SW 1271 (cell line): ENCODE measurements at places on chromosomes 16 and 17.

DNA sequence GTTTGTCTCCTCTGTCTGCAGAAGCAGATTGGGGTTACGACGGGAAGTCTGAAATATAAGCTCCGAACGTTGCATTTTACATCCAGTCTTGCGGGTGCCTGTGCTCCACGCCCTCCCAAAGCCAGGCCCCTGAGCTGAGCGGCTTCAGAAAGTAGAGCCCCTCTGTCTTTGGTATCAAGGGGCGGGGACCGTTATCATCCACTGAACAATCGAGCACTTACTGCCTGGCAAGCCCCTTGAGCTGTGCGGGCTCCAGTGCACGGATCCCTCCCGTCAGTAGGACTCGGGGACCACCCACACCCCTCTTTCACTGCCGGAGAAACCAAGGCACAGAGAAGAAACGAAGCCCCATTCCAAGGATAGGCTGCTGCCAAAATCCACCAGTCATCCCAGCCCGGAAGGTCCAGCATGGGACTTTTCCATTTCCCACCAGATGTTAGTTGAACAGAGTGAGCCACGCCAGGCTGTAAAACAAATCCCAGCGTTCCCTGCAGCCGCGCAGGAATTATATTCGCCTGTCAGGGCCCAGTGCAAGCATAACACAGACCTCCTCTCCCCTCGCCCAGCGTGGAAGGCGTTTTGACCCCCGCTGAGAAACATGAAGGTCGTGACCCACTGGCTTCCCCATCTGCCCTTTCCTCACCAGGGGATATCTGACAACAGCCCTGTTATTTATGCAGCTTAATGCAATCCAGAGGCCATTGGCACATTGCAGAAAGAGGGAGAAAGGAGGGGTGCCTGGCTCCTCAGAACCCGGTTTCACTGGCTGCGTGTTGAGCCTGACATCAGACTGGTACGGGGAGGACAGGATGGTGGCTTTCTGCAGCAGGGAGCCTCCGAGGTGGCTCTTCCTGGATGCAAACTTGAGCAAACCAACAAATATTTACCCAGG lies 212.2 kb upstream of the FOXF1 start:
- DNase-seq, result no peak

- DNase-seq, result no peak
These were observed 65.0 kb downstream of the CBLN1 start for GRCh38 chr16:49216593-49216992.

DNA sequence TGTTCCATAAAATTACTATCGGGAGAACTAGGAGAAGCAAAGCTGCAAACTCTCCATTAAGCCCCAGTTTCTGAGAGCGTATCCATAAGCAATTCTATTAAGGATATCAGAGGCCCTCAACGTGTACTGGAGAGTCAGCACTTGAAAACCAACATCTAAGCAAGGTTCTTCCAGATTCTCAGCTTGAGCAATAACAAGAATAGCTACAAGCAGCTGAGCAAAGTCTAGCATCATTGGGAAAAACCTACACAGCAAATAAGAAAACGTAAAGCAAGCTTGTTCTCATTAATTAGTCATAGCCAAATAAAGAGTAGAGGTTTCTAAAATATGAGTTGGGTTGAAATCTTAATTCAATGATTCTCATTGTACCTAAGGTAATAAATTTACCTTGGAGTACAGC lies 26.9 kb upstream of the COX10 start:
- DNase-seq, result no peak

DNA sequence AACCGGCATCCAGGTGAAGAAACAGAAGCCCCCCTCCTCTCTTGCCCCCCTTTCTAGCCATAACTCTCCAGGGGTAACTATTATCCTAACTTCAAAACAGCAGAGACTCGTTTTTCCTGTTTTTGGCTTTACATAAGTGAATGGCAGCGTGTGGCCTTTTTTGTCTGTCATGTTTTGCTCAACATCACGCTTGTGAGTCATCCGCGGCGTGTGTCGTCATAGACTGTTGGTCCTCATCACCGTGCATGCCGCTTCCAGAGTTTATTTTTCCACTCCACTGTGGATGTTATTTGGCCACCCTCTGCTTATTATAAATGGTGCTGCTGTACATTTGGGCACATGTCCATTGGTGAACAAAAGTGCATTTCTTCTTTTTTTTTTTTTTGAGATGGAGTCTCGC lies 52.6 kb downstream of the ERN1 start:
- DNase-seq, result no peak

- DNase-seq, result no peak
These were observed 109.7 kb downstream of the PLCG2 start for GRCh38 chr16:81888520-81889394.

- DNase-seq, result no peak
These were observed 12.3 kb upstream of the PITPNA start for GRCh38 chr17:1574697-1575471.
